ENCODE measurements at places on chromosomes 3 and 15.

DNA sequence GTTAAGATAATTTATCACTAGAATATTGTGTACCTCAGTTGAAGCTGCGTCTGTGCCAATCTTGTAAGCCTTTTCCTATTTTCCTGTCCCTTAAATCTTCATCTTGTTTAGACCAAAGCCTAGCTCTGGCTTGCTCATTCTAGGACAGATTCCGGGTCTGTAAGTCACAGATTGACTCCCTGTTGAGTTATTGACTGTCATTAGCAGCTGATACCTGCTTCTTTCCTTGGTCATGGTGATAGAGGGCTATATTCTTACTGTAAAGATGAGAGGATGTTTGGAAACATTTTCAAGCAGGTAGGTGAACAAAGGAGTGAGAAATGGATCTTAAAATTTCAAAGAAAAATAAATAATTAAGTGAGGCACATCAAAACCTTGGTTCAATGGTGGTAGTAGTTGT, 200.2 kb downstream of the KCNH8 start:
- no peak for DNase-seq

GRCh38 chr3:165642761-165643420, 194.3 kb downstream of the BCHE start:
- peak; percentile 54 for DNase-seq

GRCh38 chr3:55297245-55297644, 189.9 kb downstream of the WNT5A start:
- DNase-seq = no peak

GRCh38 chr3:30668051-30668609, 61.7 kb downstream of the TGFBR2 start:
- no peak for DNase-seq

- DNase-seq = no peak
These were observed 4.5 kb upstream of the MYRIP start for GRCh38 chr3:39804951-39805350.

GRCh38 chr15:65344214-65344913, 33.4 kb downstream of the IGDCC3 start:
- no peak for DNase-seq
